ENCODE measurements at places on chromosomes 12 and 14.

- peak; percentile 21 for DNase-seq
Measured at GRCh38 chr12:29782871-29783772, 620 bp downstream of the TMTC1 start.

DNA sequence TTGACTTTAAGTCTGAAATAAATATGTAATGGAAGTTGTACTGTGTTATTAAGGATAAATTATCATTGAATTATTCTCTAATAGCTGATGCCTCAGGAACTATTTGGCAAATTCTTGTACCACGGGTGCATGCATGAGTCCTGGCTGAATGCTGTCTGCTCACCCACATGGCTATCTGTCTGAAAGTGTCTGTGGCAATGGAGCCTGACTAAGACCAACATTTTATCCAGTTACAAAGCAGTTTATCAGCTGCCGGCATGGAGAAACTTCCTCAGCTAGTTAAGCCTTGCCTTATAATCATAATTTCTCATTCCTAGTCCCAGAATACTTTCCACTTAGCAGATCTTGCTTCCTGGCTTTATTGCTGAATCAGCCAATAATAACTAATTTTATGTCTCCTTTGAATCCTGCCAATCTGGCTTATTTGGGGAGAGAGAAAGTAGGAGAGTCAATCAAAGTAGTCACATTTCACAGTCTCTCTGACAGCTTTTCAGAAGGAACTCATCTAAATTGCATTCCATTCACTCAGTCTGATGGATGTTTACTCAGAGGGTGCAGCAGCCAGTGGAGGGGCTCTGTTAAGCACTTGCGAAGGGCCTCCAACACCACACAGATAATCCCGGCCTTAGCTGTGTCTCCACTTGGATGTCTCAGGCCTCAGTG is 280.6 kb upstream of the CLEC14A start:
- no peak for DNase-seq

DNA sequence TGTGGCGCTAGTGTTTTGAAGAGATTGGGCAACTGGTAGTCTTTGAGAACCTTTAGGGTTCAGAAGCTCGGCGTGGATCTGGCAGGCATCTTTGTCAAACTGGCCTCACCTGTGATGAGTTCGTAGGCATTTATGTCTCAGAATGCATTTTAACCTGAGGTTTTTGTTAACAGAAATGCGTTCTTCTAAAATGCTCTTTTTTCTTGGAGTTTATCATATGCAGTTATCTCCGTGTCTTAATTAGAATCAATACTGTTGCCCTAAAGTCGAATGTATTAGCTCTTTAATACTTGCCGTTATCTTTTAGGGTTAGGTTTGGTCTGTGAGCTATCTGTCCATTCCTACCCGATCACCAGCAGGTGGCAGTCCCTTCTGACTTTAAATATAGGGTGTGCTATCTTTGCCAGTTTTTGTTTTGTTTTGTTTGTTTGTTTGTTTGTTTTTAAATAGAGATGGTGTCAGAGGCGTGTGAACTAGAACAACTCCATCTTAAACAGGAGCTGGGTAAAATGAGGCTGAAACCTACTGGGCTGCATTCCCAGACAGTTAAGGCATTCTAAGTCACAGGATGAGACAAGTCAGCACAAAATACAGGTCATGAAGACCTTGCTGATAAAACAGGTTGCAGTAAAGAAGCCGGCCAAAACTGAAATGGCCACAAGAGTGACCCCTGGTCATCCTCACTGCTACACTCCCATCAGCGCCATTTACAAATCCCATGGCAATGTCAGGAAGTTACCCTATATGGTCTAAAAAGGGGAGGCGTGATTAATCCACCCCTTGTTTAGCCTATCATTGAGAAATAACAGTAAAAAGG is 1.4 kb downstream of the ATF1 start:
- DNase-seq, result peak; percentile 47

DNA sequence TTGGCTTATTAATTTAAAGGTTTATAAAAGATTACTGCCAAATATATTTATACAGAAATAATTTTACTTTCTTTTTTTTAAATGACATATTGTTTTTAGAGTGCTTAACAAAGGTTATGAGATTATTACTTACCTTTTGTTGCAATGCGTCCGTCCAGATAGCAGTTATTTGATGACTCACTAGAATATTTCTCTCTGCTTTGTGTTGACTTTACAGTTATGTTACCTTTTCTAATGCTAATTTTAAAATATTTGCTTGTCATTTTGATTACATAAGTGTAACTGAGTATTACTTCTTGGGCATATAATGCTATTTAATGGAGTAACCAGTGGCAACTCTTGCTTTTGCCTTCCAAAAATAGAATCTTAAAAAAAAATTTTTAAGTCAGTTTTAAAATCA is 6.3 kb upstream of the PZP start:
- no peak for DNase-seq
